ENCODE measurements at places on chromosomes 11 and 22. TPM values are rescaled to one million over a fixed set of nuclear protein-coding genes. Genes with fewer than 3 reads are reported as not detected.

DNA sequence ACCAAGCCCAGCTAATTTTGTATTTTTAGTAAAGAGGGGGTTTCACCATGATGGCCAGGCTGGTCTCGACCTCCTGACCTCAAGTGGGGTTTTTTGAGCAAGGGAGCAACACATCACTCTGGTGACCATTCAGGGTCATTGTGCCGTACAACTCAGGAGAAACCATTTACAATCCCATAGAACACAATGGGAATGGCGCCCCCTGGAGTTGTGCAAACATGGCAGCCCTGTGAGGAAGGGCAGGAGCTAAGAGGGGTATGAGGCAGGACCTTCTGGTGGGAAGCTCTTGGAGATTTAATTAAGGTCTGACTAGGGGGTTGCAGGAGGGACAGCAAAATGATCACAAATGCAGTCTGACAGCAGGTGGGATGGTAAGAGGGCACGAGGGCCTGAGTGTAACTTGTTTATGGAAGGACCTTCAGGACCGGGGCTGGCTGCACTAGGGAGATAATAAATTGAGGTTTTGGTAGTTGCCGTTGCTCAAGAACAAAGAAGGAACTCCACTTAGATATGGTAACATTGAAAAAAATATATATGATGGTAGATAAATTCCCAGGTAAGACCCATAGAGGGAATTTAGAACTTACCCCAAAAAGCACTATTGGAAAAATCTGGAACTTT, 9.1 kb upstream of the CSF2RB start:
- DNase-seq, result no peak

- DNase-seq, result no peak
Measured at GRCh38 chr11:71946144-71946571, 17.3 kb downstream of the RNF121 start.

GRCh38 chr22:28943501-28943879, 60.1 kb downstream of the ZNRF3 start:
- DNase-seq, result no peak

DNA sequence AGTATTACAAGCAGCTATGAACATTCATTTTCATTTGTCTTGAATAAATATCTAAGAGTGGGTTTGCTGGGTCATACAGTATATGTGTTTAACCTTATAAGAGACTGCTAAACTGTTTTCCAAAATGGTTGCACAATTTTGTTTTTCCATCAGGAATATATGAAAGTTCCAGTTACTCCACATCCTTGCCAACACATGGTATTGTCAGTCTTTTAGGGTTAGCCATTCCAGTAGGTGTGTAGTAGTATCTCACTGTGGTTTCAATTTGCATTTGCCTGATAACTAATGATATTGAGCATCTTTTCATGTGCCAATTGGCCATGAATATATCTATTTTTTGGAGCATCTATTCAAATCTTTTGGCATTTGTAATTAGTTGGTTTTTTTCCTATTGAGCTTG, 7.7 kb upstream of the CCDC83 start:
- DNase-seq, result no peak

DNA sequence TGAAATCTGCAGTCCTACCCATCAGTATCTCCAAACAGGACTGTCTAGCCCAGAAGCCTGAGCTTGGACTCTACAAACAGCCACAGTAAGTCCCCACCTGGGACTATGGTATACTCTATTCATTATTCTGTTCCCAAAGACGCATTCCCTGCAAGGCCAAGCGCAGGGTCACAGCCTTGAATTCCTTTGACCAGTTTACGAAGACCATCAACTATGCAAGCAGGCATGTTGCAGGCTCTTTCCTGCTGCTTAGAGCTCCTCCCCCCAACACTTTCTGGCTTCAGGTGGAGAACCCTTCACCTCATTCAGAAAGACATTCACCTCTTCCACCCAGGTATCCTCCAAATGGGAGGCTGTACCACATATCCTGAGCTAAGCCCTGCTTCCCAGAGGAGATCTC, 62.5 kb downstream of the TIMP3 start:
- DNase-seq, result no peak

- DNase-seq, result no peak
Measured at GRCh38 chr11:58641803-58642581, 19.5 kb downstream of the CNTF start.

Gene SUN2
- polyA plus RNA-seq, result 47.3 TPM

DNA sequence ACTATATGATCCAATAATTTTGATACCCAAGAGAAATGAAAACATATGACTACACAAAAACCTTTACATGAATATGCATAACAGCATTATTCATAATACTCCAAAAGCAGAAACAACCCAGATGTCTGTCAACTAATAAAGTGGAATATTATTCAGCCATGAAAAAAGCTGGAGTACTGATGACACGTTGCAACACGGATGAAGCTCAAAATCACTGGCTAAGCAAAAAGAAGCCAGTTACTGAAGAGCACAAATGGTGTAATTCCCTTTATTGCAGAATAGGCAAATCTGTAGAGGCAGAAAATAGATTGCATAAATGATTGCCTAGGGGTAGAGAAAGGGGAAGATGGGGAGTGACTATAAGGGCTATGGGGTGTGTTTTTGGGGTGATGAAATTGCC, 117.6 kb upstream of the FGF3 start:
- DNase-seq, result no peak

DNA sequence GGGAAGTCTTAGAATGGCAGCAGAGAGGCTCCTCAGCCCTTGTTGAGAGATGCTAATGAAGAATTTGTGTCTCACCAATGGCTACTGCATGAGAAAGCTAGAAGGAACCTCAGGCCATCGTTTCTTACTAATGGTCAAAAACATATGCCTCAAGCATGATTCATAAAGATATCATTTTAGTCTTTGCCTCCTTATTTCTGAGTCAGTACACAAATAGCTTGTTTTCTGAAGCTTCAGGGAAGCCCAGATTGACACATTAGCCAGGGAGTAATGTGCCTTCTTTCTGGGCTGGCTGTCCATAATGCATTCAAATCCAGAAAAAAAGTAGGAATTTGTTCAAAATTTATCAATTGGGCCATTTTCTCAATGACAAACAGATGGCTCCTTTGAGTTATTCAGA, 169.4 kb upstream of the ZBED5 start:
- no peak for DNase-seq

- DNase-seq, result no peak
Measured at GRCh38 chr22:38923463-38924346, 33.7 kb upstream of the APOBEC3A start.

DNA sequence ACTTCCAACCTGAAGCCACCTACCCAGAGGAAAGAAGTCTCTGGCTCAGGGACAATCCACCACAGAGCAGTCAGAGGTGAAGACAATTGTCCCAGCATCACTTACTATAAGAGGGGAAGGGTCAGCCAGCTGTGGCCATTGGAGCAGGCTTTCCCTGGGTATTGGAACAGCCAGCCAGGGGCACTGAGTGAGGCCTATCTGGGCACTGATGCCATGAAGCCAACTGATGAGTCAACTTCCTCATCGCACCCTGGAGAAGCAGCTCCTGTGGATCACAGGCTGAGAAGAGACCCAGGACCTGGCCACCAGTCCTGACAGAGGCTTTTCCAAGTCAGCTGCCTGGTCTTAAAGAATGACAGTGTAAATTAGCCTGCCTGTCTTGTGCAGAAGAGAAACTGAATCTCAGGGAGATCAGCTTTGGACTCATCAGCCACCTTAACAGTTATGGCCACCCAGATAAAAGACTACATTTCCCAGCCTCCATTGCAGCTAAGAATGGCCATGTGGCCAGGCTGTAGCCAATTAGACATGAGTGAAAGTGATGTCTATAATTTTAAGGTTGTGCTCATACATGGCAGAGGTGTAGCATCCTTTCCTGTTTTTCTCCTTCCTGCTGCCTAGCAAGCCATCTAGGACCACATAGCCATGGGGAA, 19.0 kb downstream of the CHST1 start:
- DNase-seq, result no peak

- no peak for DNase-seq
Measured at GRCh38 chr11:56066980-56067379, 26.1 kb upstream of the OR8I2 start.

Gene RTN4RL2
- polyA plus RNA-seq, result 1.7 TPM

Gene STK33
- 34.5 TPM for polyA plus RNA-seq

DNA sequence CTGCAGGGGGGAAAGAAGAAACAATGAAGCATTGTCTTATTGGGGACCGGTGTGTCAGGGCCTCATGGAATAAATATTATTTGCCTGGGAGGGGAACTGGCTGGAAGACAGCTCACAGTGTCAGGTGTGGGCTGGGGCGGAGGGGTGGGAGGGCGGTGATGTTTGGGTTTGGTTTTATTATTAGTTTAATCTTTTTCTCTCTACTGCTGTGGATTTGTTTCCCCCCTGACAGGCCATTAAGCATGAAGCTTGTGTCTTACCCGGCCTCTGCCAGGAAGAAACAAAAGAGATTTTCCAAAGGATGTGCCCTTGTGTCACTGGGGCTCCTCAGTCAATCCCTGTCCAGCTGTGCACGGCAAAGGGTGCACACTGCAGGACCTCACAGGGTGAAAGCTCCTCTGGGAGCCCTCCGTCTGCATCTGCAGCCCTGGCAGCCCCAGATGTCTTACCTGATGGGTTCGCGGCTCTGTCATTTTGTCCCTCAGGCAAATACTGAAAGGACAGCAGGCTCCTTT, 203.1 kb upstream of the TMEM45B start:
- no peak for DNase-seq

DNA sequence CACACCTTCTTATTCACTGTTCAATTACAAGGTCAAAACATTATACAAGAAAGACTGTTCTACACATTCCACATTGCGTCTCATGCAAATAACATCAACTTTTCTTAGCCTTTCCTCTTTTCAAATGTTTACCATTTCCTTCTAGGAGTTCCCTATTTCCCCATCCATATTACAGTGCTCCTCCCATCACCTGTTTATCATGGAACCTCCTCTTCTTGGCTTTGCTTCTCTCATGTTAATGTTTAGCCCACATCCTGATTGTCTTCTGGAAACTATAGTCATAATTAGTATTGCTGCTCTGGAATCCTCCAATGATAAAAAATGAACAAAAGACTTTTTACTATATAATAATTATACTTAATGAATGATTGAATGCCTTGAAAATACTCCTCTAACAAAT, 21.3 kb downstream of the OR52E1 start:
- no peak for DNase-seq

GRCh38 chr11:69261116-69261515, 32.8 kb upstream of the MYEOV start:
- DNase-seq, result no peak

Gene VPS37C
- polyA plus RNA-seq, result 15.5 TPM

GRCh38 chr11:25377466-25377865, 880.6 kb downstream of the LUZP2 start:
- DNase-seq, result no peak

Gene BIRC3
- polyA plus RNA-seq, result 1.6 TPM

Gene LMO2
- 34.9 TPM for polyA plus RNA-seq

Gene SLC22A8
- 29.0 TPM for polyA plus RNA-seq

- DNase-seq, result no peak
Measured at GRCh38 chr22:23243006-23243573, 62.8 kb downstream of the BCR start.

GRCh38 chr11:10762913-10763421, 11.9 kb downstream of the CTR9 start:
- no peak for DNase-seq

GRCh38 chr11:111977146-111978027, 40.2 kb downstream of the DIXDC1 start:
- no peak for DNase-seq

- no peak for DNase-seq
Measured at GRCh38 chr11:15622231-15622890, 507.6 kb downstream of the INSC start.

DNA sequence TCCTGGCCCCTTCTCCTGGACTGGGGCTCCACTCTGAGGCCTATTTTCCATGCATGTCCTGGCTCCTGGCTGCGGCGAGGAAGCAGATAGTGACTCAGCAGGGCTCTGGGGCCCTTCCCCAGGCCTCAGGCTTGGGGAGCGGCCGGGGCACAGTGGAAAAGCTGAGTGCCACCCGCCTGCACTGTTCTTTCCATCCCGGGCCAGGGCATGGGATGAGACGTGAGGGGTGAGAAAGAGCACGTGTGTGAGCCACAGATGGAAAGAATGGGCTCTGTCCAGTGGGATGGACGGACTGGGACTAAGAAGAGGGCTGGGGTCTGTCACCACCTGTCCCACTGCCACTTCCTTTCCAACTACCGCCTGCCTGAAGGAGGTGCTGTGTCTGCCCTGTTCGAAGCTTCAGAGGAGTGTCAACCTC, 12.8 kb downstream of the SLC37A2 start:
- no peak for DNase-seq

Gene CARNS1
- polyA plus RNA-seq, result 1.5 TPM

- no peak for DNase-seq
Measured at GRCh38 chr11:70437111-70437784, 38.9 kb downstream of the CTTN start.

DNA sequence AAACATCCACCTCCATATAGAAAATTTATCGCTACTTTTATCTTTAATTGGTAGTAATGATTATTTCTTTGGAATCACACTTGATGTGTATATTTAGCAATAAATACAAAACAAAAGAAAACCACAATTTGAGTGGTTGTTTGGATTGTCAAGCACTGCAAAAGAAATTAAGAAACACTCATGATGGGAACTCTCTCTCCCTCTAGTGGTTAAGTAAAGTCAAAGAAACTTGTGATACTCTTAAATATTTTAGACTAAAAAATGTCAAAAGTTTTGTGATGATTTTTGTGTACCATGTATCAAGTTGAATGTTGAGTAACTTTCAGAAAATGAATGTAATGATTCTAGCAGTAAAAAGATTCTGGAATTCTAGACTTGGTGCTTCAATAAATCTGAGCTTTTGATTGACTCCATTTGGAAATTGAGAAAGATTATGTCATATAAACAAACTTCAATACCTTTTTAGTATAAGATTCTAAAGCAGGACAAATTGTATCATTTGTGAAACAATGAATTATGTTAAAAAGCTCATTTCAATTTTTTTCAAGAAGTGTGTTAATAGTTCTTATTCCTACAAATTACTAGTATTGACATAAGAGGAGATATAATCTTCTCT, 20.8 kb downstream of the MUC15 start:
- no peak for DNase-seq

GRCh38 chr11:79059141-79059540, 381.7 kb downstream of the TENM4 start:
- DNase-seq, result no peak

Gene KREMEN1
- polyA plus RNA-seq, result 23.2 TPM

DNA sequence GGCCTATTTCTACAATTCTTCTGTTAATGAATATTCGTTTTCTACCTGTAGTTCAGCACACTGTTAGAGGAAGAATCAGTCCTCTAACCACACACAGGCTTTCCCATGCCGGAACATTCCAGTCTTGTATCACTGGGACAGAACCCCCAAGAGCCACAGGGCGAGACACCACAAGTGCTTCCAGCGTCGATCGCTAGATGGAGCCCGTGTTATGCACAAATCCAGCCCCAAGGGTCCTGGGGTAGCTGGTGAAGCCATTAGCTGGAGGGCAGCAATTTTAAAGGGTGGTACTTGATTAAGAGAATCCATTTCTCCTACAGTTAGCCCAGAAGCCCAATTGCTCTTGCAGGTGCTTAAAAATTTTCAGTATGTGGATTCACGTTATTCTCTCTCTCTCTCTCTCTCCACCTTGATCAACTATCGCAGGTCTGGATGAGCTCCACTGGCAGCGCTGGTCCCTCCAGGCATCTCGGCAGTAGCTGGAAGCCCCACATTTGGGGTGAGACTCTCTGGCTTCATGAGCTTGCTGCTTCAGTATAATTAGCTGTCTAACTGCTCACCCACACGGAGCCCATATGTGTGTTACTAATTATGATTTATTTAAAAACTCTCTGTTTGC, 148.2 kb upstream of the SNX19 start:
- peak; percentile 45 for DNase-seq

- no peak for DNase-seq
Measured at GRCh38 chr11:111826322-111826950, 44.9 kb downstream of the ALG9 start.

Gene CHORDC1
- 50.9 TPM for polyA plus RNA-seq

Gene CNGA4
- polyA plus RNA-seq, result 0.11 TPM

Gene CDHR5
- polyA plus RNA-seq, result 42.2 TPM

Gene OR51E2
- polyA plus RNA-seq, result 0.53 TPM
